ENCODE measurements at places on chromosomes 5 and 9.

GRCh38 chr5:138330813-138331448, 673 bp downstream of the CDC25C start:
- no peak for DNase-seq

- DNase-seq = no peak
Observed at GRCh38 chr9:14323083-14323971, 9.4 kb upstream of the NFIB start.

- DNase-seq = no peak
Observed at GRCh38 chr5:169801324-169801777, 164.3 kb downstream of the DOCK2 start.

DNA sequence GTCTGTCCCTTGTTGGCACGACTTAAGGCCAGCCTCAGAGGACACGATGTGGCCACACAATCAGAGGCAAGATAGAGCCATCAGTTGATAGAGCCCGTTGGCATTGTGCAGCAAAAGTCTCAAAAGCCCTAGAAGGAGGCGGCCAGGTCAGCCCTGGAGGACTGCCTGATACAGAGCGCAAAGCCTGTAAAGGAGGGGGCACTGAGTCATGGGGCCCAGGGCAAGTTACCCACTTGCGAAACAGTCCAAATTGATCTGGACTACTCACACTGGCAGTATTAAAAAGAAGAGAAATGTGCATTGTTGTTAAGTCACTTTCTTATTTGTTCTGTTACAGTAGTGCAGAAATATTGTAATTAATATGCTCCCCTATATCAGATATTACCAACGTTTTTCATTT, 51.5 kb downstream of the KLF9 start:
- no peak for DNase-seq

DNA sequence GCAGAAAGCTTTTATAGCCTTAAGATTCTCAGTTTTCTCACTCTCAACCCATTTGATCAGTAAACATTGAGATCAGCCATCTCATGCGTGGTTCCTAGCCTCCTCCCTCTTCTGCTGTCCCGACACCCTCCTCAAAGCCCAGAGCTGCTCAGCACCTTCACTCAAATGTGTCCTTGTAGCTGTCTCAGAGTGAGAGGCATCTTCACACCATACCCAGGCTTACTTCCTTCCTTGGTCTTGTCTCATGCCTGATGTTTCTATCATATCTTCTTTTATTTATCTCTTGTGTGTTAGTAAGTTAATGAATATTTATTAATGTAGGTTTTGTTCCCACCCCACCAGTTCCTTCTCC, 72.4 kb upstream of the SNX2 start:
- DNase-seq = no peak

- no peak for DNase-seq
Observed at GRCh38 chr5:138721979-138722378, 31.2 kb upstream of the CTNNA1 start.

- no peak for DNase-seq
Observed at GRCh38 chr5:39691136-39691535, 266.4 kb upstream of the DAB2 start.

GRCh38 chr5:100826133-100826532, 76.9 kb downstream of the ST8SIA4 start:
- DNase-seq = no peak

GRCh38 chr5:54443270-54443669, 12.2 kb upstream of the HSPB3 start:
- no peak for DNase-seq

GRCh38 chr5:94397508-94397907, 220.9 kb downstream of the KIAA0825 start:
- DNase-seq = no peak

Measured in stimulated activated effector memory CD8-positive, alpha-beta T cell treated with anti-CD3 and anti-CD28 coated beads, Interleukin-12 subunit alpha, Interleukin-12 subunit beta, amount 100 ng/mL, for 72 hours (primary cell).